AG04450 (cell line): ENCODE measurements at places on chromosomes 12 and 14.

DNA sequence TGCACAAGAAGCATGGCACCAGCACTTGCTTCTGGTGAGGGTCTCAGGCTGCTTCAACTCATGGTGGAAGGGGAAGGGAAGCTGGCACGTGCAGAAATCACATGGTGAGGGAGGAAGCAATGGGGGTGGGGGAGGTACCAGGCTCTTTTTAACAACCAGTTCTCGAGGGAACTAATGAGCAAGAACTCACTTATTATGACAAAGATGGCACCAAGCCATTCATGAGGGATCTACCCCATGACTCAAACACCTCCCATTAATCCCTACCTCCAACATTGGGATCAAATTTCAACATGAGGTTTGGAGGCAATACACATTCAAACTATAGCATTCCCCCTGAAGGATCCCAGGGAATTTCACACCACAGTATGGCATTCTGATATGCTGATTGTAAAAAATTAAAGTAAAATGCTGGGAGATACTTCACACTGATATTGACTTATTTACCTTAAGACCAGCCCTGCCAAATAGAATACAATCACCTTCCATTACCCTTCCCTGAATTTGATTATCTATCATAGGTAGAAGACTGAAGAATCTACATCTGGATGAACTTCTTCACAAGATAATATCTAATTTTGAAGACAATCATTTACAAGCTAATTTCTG lies 201.7 kb upstream of the PLXNC1 start:
- DNase-seq, result no peak

- no peak for DNase-seq
These were observed at the start of gene REM2 for GRCh38 chr14:22883173-22883976. Gene REM2 (plus strand): TSS chr14:22883222. CDS start chr14:22883288, 66 bp downstream.

- no peak for DNase-seq
These were observed 50.9 kb downstream of the CLIP1 start for GRCh38 chr12:122371475-122372045.

DNA sequence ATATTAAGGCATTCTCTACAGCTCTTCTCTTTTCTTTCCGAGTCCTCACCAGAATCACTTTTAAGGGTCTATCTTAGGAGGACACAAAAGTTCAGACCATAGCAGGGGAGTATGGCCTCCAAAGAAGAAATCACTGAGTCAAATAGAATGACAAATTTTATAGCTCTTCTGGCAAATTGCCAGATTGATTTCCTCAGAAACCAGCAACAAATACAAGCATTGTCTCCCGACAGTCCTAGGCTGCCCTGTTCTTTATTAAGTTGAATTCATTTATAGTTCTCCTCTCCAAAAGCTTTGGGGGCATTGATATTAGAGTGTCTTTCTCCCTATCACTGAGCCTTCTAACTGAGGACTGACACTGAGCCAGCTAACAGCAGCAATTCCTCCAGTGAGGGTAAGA lies 156.4 kb upstream of the FRMD6 start:
- no peak for DNase-seq

DNA sequence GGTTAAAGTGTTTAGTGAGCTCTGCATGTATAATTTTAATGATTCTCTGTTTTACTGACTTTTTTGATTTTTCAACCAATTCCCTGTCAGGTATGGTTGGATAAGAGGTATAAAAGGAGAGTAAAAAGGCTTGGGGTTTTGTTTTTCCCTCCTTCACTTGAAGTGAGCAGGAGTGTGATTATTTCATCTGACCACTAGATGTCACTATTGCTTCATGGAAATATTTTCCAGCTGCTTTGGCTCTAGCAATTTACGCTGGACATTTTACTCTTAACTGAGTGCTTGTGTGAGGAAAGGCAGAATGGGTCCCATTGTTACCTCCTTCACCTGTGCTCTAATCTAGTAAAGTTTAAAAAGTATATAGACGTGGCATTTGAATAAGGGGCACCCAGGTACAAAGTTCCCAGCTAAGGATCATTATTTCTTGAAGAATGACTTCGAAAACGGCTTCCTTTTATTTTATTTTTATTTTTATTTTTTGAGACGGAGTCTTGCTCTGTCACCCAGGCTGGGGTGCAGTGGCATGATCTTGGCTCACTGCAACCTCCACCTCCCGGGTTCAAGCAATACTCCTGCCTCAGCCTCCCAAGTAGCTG lies 66.5 kb downstream of the TBC1D30 start:
- no peak for DNase-seq

DNA sequence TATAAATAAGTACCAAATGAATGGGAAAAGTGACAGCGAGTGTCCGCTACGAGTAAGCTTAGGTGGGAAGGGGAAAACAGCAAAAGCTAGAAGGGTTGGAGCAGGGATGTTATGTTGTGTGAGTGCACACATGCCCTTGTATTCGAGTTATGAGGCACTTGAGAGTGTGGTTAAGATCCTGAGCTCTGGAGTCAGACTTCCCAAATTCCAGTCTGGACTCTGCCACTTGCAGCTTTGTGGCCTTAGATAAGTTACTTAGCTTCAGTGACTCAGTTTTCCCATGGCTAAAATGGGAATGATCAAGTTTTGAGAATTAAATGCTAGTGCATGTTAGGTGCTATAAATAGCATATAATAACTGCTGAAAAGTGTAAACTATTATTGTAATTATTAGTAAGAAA lies 44.9 kb downstream of the KTN1 start:
- DNase-seq, result no peak

DNA sequence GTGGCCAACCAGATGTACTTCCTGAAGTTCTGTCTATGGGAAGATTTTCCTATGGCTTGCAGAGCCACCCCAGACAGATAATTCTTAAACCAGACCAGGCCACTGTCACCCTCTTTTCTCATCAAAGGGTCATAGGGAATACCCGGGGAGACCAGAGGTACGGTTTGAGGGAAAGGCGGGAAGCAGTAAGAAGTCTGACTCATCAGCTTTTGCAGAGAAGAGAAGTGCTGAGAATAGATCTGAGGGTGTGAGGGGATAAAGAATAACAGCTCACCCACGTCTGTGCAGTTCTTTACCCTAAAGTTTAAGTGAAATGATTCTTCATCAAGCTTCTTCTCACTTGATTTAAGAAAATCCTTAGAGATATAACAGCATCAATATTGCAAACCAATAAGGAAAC lies 21.3 kb upstream of the POC1B start:
- DNase-seq, result no peak

GRCh38 chr12:61365001-61365400 lies 895.2 kb upstream of the USP15 start:
- DNase-seq, result no peak

DNA sequence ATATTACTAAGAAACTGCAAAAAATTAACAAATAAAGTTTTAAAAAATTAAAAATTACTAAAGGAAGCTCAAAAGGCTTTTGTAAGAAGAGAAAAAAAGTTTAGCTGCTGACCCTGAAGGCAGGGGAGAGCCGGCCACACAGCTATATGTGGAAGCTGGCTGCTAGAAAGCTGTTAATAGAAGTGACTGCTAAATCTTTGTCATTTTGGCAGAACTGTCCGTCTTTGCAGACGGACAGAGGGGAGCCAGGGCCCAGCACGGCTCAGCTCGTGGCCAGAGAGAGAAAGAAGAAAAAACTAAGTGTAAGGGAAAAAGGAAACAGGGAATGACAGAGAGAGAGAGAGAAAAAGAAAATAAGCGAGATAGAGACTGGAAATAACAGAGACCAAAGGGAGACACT lies 27.9 kb downstream of the PRMT8 start:
- DNase-seq, result no peak

- no peak for DNase-seq
These were observed 710.7 kb downstream of the GALC start for GRCh38 chr14:87282266-87282665.

DNA sequence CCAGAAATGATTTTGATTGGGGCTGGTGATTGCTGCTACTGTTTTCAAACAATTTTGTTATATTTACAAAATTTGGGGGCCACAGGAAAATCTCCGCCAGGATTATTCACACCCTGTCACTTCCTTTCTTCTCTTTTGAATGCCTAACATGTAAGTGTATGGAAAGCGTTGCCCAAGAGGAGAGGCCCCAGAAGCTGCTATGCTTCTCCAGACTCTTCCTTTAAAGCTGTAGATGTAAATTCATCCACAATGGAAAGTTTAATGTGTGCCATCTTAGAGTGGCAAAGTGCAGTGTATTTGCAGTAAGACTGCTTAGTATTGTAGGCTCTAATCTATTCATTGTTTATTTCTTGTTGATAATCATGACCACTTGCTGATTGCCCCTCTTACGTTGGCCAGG lies 136.7 kb upstream of the LRIG3 start:
- DNase-seq, result no peak

GRCh38 chr12:42565633-42566032 lies 23.9 kb downstream of the PRICKLE1 start:
- DNase-seq, result no peak

DNA sequence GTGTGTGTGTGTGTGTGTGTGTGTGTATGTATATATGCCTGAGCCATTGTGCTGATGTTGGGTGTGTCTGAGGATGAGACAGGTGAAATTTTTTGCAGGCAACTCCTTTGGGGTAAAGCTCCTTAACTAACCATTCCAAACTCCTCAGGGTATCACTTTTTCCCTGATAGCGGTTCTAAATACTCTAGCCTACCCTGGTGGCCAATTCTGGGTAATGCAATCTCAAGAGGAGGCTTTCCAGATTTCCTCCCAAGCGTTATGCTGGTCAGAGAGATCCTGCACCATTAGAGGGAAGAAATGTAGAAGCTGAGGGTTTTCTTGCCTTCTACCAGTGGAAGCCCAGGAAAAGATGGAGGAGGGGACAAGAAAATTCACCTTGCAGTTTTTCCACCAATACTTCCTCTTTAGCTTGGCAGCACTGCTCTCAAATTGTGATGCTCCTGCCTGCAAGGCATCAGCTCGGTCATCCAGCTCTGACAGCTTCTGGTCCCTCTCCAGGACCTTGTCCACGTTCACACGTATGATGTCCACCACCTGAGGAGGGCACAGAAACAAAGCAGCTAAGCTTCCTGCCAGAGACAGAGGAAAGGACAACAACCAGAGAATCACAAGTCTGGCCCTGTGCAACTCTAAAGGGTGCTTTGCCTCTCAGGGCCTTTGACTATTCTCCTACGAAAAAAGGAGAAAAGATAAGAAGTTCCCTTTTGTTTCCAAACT lies 4.9 kb downstream of the VAMP1 start:
- peak; percentile 37 for DNase-seq

GRCh38 chr12:86283620-86284019 lies 27.4 kb upstream of the MGAT4C start:
- no peak for DNase-seq

DNA sequence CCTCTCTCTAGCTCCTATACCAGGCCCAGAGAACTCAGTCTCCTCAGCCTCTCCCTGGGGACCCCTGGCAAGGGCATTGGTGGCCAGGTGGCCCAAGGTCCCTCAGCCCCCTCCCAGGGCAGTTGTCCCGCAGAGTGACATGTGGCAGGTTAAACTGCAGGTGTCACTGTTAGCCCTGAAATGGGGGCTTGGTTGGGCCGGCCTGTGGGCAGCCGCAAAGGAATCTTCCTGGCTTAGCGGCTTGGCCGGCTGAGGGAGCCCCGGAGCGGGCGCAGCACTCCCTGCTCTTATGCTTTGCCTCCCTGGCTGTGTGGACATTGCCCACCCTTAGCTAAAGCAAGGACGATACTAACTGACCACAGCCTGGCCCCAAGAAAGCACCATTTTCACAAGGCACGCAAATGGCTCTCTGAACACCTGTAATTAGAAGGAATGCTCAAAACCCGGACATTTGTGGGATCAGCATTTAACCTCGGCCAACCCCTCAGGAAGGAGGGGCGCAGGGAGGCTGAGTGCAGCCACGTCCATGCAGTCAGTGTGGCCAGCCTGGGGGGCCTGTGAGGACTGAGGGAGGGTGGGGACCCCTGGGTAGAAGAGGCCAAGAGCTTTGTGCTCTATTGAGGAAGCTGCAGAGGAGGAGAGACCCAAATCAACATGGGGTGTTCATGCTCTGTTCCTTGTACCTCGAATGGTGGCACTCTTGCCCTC lies 82.2 kb downstream of the PAPOLA start:
- no peak for DNase-seq

DNA sequence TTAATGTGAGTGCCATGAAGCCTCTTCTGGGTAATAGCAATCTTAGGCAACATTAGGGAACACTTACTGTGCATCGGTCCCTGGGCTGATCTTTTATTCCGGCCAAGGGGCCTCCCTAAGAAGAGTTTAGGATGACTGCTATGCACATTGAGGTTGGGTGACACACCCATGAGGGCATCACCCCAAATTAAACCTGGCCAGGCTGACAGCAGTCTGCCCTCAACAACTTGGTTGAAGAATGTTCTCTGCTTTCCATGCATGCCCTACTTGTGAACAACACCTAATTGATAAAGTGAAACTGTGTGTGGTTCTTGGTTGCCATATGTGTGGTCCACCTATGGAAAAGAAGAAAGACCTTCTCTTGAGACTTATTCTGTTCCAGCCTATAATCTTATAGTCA lies 1098.0 kb downstream of the BCL11B start:
- DNase-seq, result no peak

DNA sequence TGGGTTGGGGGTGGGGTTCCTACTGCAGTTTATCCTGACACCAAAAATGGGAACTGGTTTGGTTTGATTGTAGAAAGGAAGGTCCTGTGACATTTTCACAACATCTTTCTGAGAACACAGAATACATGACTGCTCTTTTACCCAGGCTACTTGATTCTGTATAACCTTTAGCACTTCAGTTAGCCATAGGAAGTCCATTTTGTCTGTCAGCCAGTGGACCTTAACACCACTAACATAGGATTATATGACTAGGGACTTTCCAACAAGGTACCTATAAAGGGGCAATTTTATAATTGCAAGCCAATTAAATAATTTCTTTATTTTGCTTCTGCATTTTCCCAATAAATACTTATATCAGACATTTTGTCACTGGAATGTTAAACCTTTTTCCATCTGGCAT lies 489.2 kb upstream of the MIS18BP1 start:
- no peak for DNase-seq

- DNase-seq, result no peak
These were observed 159.8 kb upstream of the LRIG3 start for GRCh38 chr12:59080101-59080500.

- no peak for DNase-seq
These were observed 102.1 kb downstream of the DENND5B start for GRCh38 chr12:31488737-31489338.

GRCh38 chr12:52713960-52714886 lies 10.9 kb upstream of the KRT77 start:
- no peak for DNase-seq

DNA sequence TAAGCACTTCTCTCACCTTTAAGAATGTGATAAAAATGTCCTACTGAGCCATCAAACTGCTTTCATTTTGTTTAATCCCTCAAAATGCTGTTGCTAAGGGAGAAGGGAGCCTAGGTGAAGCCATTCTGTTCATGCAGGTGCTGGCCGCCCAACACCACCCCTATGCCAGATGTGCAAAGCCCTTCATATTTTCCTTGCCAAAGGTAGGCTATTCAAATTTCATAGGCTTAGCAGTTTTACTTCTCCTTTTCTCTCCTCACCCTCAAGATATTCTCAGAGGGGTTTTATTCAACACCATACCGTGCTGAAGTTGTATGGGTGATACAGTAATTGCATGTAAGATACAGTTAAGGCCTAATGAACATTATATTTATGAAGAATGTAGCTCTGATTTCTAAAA lies 461.7 kb downstream of the GXYLT1 start:
- DNase-seq, result no peak

GRCh38 chr12:111995782-111996480 lies 17.0 kb downstream of the TMEM116 start:
- DNase-seq, result no peak
